ENCODE measurements at places on chromosomes 7 and 10.

GRCh38 chr10:35194906-35195305 is 68.3 kb downstream of the CREM start:
- DNase-seq: peak; percentile 22

GRCh38 chr10:128599538-128599937 is 473.3 kb upstream of the MKI67 start:
- no peak for DNase-seq

DNA sequence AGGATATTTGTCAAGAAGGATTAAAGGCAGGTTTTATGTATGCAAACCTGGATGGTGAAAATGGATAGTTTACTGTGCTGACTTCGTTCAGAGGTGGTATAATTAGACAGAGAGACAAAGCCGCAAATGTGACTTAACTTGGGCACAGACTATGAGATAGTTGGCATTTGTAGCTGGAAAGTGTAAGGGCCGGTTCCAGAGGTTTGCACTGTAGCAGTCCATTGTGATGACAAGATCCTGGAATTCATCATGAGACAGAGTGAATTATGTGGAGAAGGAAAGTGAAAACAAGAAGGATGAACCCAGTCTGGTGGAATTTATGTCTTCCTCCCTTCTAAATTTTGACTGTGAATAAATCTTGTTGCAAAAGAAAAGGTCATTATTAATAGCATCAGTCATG is 139.0 kb downstream of the CNTNAP2 start:
- no peak for DNase-seq

DNA sequence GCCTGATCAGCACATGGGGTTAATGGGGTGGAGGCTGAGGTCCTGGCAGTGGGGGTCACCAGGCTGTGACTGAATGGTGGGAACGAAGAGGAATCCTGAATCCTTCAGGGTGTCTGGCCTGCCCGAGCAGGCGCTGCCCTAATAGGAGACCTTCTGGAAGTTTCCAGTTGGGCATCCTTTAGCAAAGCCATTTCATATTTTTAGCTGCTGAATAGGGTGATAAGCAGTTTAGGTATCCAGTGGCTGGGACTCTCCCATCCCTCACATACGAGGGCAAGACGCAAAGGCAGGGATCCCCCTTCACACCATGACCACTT is 159.3 kb downstream of the SH3PXD2A start:
- no peak for DNase-seq

DNA sequence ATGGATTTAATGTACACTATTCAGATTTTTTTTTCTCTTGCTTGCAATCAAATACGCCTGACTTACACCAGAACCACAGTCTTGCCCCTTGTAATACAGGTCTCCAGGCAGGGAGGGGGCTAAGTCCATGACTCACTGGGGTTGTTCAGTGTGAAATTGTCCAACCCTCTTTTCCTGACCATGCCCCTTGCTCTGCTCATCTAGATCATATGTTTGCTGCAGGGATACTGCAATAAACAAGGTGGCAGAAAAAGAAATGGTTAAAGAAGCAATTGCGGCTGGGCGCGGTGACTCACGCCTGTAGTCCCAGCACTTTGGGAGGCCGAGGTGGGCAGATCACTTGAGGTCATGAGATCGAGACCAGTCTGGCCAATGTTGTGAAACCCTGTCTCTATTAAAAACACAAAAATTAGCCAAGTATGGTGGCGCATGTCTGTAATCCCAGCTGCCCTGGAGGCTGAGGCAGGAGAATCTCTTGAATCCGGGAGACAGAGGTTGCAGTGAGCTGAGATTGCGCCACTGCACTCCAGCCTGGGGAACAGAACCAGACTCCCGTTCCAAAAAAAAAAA is 85.5 kb downstream of the TMEM130 start:
- no peak for DNase-seq

- no peak for DNase-seq
Observed at GRCh38 chr10:10798102-10798863, 219.4 kb upstream of the CELF2 start.

DNA sequence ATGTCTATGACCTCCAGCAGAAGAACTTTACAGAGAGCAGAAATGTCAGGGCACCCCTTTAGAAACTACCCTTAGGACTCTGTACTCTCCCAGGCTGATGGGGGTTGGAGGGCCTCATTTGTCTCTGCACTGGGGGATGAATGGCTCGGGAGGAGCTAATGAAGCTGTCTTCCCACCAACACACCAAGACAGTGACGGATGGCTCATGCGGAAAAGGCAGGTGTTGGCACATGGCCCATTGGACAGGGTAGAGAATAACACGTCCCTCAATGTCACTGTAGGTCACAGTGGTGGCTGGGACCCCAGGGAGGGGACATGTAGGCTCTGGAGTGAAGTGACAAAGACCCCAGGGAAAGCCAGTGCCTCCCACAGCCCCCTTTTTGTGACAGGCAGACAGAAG is 64.0 kb upstream of the PCBD1 start:
- DNase-seq: no peak

DNA sequence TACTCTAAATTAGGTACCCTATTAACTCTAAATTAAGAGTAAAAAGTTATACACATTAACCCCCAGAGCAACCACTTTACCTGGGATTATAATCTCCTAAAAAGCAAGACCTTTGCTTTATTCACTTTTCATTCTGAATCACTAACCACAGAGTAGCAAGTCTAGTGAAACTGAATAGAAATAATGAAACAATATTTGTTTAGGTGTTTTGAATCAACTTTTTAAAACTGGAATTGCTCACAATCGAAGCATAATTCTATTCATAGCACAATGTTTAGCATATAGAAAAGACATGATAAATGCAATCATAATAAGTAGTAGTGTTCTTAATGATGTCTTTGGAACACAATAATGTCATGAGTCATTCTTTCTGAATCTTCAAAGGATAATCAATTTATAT is 37.0 kb upstream of the CASD1 start:
- no peak for DNase-seq

GRCh38 chr10:112269266-112269665 is 13.9 kb upstream of the TECTB start:
- DNase-seq: no peak

GRCh38 chr10:15455456-15455855 is 84.4 kb upstream of the FAM171A1 start:
- DNase-seq: no peak

GRCh38 chr7:145817687-145818086 is 298.9 kb upstream of the CNTNAP2 start:
- DNase-seq: no peak

DNA sequence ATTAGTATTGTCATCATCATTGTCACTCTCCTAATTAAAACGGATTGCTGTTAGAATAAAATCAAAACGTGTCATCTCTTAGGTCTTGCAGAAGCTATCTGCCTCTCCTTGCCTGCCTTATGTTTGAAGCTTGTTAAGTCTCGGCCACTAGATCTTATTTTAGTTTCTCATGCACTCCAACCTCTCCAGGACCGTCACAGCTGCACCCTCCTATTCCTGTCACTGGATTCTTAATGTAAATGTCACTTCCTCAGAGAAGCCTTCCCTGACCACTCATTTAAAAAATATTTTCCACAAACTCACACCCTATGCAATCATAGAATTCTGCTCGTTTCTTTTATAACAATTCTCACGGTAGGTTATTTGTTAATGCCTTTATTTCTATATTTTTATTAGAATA is 103.9 kb upstream of the DKK1 start:
- no peak for DNase-seq

DNA sequence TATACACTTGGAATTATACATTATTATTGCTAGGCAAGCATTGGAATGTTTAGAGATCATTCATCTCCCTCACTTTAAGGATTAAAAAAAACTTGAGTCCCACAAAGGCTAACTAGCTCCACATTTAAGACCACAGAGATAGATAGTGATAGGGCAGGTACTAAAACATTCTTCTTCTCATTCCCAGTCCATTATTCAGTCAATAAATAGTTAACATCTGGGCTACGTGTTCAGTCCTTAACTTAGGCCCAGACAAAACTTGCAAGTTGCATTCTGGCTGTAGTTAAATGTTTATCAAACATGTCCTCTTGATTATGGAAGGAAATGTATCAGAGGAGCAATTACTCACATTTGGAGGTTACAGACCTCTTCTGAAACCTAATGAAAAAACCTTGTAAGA is 2.4 kb downstream of the GNG11 start:
- DNase-seq: no peak

DNA sequence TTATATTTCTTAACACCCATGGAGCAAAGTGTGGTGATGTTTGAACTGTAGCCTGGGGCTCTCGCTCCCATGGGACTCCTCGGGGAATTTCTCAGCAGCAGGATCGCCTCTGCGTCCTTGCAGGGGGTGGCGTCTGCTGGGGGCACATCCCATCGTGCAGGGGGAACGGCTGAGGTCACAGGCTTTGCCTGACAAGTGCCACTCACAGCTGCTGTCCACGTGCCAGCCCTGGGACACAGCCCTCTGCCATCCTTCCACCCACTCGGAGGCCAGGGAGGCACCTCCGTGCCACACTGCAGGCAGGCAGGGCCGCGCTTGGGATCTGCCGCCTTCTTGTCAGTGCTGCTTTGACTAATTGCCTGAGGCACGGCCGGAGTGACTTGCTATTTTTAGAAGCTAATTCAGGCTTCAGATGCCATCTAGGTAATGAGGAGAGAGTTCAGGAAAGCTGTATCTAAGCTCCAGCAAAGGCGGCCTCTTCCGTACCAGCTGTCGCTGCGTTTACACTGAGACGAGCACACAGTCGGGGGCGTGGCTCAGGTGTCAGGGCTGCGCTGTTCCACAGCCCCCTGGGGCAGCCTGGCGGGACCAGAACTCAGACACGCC is 45.7 kb downstream of the PITRM1 start:
- DNase-seq: peak; percentile 95

GRCh38 chr7:19663816-19664462 is 44.9 kb downstream of the POLR1F start:
- peak; percentile 25 for DNase-seq

DNA sequence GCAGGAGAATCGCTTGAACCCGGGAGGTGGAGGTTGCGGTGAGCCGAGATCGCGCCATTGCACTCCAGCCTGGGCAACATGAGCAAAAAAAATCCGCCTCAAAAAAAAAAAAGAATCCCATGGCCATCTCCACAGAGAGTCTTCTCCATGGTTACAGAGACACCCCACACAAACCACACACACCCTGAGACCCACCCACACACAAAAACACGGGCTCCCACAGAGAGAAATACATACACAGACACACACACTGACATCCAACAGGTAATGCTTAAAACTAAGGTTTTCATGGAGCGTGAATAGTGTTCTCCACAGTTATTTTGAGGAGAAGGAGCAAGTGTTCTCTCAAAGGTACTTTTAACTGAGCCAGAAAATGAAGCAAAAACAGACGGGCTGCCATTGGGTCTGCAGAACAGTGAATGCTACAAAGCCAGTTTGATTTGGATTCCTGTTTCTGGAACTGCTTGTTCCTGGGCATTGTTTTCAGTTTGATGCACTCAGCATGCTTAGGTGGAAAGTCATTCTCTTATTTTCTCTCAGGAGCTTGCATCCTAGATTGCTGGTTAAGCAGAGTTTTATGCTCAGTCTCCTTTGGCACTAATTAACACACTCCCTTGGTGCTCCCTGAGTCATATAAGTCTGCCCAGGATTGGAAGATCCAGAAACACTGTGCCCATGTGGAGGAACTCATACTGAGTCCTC is 15.4 kb downstream of the AHCYL2 start:
- DNase-seq: no peak

GRCh38 chr10:98460837-98461499 is 14.2 kb upstream of the HPS1 start:
- DNase-seq: peak; percentile 11

GRCh38 chr7:151696721-151697514 is 177.2 kb upstream of the RHEB start:
- peak; percentile 94 for DNase-seq

DNA sequence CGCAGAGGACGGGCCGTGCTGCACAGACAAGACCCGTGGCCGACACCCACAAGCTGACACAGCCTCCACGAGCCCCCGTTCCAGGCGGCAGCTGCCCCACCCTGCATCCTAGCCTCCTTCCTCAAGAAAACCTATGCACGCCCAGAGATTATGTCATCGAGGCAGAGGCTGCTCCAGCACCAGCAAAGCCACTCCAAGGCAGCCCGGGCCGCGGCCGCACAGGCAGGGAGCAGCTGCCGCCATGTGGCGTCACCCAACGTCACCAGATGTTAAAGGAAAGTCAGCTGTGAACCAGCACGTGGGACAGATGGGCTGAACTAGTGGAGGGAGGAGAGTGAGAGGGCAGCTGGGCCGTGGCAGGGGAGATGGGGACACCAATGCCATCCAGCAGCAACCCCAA is 59.8 kb downstream of the STK32C start:
- no peak for DNase-seq

DNA sequence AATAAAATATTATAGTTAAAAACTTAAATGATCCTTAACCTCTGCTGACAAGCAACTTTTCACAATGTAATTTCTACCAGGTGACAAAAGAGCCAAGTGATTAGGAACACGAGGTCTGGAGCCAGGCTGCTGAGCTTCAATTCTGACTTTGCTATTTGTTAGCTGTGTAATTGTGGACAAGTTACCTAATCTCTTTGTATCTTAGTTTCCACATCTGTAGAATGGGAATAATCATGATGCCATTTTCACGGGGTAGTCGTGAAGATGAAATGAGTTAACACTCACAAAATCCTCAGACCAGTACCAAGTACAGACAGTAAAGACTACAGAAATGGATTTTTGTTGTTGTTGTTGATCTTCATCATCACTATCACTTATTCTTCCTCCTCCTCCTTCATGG is 144.5 kb downstream of the SLC25A13 start:
- DNase-seq: no peak

GRCh38 chr10:127280446-127280845 is 84.1 kb upstream of the INSYN2A start:
- DNase-seq: no peak

DNA sequence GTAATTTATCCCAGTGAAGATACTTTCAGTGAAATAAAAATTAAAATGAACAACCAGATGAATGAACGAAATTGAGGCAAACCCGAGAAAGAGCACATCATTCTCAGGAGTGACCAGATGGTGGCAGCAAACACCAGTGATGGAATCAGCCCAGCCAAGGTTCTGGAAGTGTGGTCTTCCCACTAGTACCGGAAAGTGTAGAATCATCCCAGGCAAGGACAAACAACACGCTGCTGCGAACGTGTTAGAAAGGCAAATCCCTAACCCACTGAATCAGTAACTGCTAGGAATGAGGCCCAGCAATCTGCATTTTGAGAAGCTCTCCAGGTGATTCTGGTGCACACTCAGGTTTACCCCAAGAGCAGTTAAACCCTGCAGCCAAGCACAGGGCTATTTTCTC is 15.5 kb upstream of the SLC18A3 start:
- peak; percentile 48 for DNase-seq

- peak; percentile 14 for DNase-seq
Observed at GRCh38 chr10:117541405-117541908, 1.1 kb upstream of the EMX2 start.

GRCh38 chr7:111853201-111853990 is 291.1 kb upstream of the IMMP2L start:
- no peak for DNase-seq

GRCh38 chr10:62054408-62054807 is 152.9 kb downstream of the ARID5B start:
- no peak for DNase-seq

DNA sequence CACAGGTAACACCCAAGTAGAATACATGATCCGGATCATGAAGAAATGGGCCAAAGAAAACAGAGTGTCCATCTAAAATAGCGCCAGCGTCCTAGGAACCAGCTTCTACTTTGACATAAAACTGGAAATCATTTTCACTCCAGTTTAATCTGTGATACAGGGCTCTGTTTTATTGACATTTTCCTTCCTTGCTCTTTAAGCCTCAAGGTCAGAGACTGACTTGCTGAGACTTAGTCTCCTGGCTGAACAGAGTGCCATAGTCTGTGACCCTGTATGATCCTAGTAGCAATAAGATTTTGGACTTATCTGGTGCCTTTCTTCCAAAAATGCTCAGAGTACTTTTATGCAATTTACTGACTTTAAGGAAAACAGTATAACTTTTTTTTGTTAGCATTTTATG is 41.7 kb upstream of the UBN2 start:
- no peak for DNase-seq

Measured in NCI-H146 (cell line).